ENCODE measurements at places on chromosomes 3 and 15.

DNA sequence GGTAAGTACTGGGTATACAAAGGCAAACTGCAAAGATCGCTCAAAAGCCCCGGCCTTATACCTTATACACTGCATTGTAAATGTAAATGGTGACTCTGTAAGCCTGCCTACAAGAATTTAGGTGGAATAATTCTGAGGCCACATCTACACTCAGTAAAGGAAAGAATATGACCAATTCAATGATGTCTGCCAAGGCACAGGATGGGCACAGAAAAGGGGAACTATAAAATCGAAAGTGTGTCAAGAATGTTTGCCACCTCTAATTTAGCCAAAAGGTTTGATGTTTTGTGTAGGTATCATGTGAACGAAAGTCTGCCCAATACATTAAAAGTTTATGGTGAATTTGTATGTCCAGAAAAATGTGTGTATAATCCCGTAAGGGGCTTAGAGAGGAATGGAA, 96.1 kb downstream of the FOXP1 start:
- no peak for DNase-seq

GRCh38 chr3:108221393-108221792, 831 bp downstream of the IFT57 start:
- no peak for DNase-seq

- DNase-seq, result no peak
Observed at GRCh38 chr3:189786479-189787064, 155.4 kb downstream of the TP63 start.

GRCh38 chr3:65713016-65713415, 325.7 kb downstream of the MAGI1 start:
- no peak for DNase-seq

DNA sequence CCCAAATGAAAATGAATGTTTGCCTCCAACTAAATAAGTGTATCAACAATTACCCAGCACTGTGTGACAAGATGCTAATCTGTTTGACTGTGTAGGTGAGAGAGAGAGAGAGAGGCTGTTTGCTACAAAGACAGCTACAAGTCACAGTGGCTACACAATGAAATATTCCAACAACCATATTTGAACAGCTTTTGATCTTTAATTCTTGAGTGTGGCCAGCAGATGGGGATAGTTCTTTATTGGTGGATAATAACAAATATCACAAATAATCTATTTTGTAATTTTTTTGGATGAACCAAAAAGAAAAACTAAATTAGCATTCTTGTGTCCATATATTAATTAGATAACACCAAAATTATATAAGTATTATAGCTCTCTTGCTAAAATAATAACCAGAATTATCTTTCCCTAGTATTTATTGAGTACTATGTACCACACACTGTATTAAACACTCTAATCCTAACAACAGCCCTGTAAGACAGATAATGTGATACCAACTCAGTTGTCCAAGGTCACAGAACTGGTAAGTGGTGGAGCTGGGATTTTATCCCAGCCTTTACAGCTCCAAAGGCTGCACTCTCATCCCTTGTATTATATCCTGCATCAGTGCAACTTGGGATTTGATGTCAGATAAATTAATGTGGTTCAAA, 61.9 kb upstream of the C3orf80 start:
- no peak for DNase-seq

- no peak for DNase-seq
Observed at GRCh38 chr3:135739779-135740178, 225.7 kb upstream of the PPP2R3A start.

DNA sequence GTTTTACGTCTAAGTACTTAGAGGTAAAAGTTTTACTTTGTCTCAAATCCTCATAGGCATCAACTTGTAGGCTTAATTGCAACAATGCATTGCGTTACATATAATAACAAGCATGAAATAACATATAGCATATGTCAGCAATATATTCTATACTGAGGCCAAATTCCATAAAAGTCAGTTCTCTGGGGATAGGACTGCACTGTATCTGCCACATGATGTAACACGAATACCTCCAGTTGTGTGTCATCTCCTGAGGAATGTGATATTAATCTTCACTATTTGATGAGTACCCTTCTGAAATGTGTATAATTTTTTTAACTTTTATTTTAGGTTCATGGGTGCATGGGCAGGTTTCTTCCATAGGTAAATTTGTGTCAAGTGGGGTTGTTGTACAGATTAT, 126.4 kb downstream of the IMPG2 start:
- DNase-seq, result peak; percentile 72

GRCh38 chr3:107465064-107465631, 57.6 kb upstream of the BBX start:
- DNase-seq, result no peak

GRCh38 chr3:25171118-25171807, 256.8 kb upstream of the RARB start:
- no peak for DNase-seq

- no peak for DNase-seq
Observed at GRCh38 chr3:167030082-167030725, 349.9 kb downstream of the ZBBX start.

DNA sequence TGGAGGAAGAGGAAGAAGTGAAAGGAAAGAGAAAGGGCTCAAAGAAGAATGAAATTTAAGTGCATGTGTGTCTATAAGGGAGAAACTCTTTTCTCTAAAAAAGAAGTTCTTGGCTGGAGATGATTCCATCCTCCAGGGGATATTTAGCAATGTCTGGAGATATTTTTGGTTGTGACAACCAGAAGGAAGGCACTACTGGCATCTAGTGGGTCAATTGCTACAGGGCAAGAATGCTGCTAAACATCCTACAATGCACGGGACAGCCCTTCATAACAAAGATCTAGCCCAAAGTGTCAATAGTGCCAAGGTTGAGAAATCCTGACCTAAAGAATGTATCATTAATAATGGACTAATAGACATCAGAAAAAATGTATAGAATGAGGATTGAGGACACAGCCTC, 57.4 kb upstream of the ST3GAL6 start:
- peak; percentile 33 for DNase-seq

DNA sequence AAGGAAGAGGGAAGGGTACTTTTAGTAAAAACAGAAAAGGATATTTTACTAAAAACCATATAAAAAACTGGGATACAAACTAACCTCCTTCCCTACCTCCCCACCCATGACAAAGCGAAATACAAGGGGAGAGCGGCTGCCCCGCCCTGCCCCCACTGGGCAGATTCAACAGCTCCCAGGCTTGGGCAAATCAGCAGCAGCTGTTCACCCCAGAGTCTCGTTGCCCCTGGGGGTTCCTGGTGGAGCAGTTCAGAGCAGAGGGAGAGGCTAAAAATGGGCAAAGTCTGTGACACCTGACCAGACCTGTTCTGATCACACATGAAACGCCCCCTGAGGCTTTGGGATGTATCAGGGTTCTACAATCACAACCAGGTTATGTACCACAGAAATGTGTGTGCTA, 2.5 kb upstream of the ETFA start:
- peak; percentile 26 for DNase-seq

GRCh38 chr15:60399931-60400330, 2.1 kb upstream of the ANXA2 start:
- DNase-seq, result no peak

DNA sequence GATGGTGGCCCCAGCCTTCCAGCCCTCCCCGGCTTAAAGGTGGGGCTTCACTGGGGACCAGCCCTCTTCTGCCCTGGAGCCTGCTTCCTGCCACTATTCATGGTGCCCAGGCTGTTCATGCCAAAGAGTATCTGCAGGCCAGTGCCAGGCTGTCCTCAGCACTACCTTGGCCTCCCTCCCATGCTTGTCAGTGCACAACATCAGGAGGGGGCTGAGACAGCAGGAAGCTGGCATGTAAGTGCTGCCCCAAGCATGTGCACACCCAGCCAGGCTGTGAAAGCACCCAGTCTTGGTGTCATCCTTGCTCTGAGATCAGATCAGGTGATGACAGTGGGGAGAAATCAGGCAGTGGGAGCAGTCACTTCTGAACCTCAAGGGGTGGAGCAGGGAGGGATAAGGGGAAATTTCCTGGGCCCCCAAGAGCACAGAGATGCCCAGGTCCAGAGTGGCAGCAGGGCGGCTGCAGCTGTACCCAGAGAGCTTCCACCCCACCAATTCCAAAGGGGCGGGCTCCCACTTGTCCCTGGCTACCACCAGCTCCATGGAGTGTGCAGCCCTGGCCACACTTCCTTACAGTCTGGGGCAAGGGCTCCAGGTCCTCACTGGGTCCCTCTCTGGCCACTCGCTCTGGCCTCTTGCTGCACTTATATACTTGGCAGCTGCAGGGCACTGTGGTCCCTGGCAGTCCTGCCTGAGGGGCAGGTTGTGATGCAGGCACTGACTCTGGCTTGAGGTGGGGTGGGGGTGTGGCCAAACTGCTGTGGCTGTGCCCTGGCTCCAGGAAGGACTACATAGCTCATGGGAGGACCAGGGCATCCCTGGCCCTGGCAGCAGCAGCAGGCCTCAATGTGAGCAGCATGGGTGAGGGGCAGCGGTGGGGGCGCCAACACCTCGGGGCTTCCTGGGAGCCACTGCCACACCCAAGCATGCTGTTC, 91.4 kb upstream of the TNFSF10 start:
- DNase-seq, result no peak

GRCh38 chr3:37492977-37493471, 318.6 kb upstream of the LRRFIP2 start:
- no peak for DNase-seq

DNA sequence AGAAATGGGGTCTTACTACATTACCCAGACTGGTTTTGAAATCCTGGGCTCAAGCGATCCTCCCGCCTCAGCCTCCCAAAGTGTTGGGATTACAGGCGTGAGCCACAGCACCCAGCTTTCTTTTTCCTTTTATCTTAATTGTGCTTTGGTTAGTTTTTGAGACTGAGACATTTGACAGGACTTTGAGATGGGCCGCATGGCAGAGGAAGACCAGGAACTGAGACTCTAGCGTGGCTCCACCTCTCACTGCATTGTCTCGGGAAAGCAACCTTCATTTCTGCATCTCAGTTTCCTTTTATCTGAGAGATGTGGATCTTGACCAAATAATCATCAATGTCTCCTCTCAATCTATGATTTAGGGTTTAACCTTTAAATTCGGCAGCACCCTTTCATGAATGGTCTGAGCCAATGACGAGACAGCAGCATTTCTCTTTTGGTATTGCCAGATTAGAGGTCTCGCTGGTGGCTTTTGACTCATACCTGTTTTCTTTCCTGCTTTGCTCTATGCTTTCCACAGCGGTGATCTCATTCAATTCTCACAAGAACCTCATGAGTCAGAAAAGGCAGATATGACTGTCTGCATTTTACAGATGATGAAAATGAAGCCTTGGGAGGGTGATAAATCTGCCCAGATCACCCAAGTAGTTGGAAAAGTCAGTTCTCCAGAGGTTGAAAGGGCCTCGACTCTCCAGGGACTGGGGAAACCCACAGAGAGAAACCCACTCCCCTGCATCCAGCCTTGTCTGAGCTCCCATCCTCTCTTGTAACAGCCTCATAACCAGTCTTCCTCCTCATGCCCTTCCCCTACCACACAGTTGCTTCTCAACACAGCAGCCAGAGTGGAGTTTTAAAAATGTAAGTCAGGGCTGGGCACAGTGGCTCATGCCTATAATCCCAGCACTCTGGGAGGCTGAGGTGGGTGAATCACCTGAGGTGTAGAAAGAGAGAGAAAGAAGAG, 84.8 kb upstream of the FOXB1 start:
- DNase-seq, result peak; percentile 37

GRCh38 chr3:23232016-23232415, 28.9 kb downstream of the UBE2E2 start:
- DNase-seq, result no peak

GRCh38 chr3:119862616-119863015, 80.7 kb downstream of the NR1I2 start:
- DNase-seq, result no peak

GRCh38 chr3:71521021-71521352, 62.5 kb downstream of the FOXP1 start:
- DNase-seq, result no peak

DNA sequence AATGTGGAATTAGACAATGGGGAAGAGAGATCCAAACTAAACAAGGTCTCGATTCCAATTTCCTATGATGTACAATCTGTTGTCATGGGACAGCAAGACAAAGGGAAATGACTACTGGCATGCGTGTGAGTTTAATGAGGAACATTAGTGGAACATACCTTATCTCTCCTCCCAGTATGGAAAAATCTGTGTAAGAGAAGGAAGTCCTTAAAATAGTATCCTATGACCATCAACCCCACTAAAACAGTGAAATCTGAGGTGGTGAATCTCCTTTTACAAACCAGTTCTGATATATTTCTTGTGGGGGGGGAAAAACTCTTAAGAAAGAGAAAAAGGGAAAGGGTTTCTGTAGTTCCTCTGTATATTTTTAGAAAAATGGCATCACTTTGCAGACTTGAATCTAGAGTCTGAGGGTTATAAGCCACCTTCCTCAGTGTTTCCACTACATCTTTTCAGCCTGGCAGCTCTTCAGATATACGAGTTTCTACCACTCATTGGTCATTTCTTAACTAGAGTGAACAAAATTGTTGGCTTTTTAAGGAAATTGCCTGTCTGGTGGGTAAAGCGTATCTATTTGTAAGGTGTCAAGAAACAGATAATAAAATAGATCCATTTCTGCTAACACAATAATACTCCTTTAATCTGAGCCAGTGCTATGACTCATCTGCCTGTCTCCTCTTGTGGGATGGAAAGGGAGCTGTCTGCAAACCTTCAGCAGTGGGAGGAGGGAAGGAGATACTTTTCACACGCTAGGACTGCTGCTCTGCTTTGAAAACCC, 3.0 kb upstream of the TNFAIP8L3 start:
- DNase-seq, result no peak

DNA sequence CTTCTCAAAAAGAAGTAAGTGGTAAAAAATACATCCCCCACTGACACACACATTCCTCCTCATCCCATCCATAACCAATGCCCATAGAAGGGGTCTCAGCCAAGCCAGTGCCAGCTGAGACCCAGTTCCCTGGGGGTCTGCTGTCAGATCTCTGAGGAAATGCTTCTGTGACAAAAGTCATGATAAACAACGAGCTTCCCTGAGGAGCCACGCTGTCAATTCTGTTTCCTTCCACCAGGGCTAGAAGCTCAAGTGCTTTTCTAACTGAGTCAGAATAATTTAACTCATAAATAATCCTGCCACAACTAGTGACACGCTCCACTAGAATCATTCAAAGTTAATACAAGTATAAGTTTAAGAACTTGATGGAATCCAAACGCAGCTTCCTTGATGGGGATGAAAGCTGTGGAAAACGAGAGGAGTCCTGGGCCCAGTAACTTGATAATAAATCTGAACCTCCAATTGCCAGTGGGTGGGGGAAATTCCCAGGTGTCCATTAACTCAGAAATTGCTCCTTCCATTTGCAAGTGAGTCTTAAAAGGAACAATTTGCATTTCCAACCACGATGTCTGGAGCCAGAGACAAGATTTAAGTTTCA, 348.7 kb upstream of the LMCD1 start:
- DNase-seq, result no peak

GRCh38 chr3:146386936-146387335, 82.4 kb downstream of the PLSCR2 start:
- DNase-seq, result no peak
